Stimulated activated CD4-positive, alpha-beta T cell treated with anti-CD3 and anti-CD28 coated beads, Interleukin-4, amount 100 ng/mL, for 1 hour (primary cell): ENCODE measurements at places on chromosomes 2 and 18.

- peak; percentile 46 for DNase-seq
Measured at GRCh38 chr2:207528980-207529329, 807 bp upstream of the CREB1 start.

DNA sequence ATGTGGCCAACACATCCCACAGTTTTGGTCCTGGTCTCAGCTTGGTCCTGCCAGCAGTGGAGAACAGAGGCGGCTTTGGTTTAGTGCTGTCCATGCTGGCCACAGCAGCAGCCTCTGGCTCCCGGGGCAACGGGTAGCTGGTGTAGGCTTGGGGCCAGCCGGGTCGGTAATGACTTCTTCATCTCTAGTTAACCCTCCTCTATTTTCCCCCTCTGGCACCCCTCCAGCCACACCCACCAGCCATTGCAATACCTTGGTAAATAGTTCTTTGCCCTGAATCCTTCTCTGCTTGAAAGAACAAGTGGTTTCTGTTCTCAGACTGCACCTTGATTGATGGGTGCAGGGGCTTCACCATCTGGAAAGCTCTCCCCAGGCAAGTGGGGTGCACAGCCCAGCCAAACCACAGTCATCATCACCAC, 31.7 kb upstream of the ZNF396 start:
- no peak for DNase-seq

DNA sequence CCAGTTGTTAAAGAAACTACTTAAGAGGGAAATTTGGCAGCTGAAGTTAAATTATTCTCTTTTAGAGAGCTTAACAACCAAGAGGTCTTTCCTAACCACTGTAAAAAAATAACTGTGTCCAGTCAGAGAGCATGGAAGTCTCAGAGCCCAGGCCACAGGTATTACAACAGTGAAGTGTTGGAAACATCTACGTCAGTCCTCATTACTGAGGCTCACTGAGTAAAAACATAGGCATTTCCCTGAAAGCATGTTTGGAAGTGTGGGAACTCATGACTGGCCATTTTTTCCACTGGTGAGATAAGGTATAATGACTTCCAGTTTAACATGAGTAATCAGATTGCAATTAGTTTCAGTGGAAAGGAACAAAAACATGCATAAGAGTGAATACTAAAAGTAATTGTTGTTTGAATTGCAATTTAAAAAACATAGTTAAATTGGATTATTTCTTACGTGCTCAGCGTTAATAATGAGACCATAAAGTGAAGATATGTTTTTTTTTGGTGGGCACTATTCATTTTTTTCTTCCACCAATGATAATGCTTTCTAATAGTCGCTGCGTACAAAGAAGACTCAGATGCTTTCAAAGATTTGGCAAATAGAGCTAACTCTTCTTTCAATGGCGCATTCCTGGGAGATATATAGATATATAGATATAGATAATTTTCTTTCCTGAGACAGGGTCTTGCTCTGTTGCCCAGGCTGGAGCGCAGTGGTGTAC, 60.8 kb downstream of the EFEMP1 start:
- no peak for DNase-seq

DNA sequence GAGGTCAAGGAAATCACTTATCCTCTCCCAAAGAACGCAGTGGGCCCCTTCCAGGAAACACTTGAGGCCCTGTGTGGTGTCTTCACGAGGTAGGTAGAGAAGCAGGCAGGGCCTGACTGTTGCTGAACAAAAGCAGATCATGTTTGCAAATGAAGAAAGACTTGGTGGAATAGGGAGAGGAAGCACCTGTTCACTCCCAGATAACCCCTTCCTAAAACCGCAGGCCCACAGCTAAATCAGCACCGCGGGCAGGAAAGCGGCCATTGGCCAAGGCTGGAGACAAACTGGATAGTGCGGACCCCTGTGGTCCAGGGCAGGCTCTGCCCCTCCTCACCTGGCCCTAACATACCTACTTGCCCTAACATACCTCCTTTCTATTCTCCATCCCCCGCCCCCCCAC, 64.9 kb upstream of the KLHL29 start:
- no peak for DNase-seq

- no peak for DNase-seq
Measured at GRCh38 chr2:79271456-79271855, 111.9 kb upstream of the REG3A start.

DNA sequence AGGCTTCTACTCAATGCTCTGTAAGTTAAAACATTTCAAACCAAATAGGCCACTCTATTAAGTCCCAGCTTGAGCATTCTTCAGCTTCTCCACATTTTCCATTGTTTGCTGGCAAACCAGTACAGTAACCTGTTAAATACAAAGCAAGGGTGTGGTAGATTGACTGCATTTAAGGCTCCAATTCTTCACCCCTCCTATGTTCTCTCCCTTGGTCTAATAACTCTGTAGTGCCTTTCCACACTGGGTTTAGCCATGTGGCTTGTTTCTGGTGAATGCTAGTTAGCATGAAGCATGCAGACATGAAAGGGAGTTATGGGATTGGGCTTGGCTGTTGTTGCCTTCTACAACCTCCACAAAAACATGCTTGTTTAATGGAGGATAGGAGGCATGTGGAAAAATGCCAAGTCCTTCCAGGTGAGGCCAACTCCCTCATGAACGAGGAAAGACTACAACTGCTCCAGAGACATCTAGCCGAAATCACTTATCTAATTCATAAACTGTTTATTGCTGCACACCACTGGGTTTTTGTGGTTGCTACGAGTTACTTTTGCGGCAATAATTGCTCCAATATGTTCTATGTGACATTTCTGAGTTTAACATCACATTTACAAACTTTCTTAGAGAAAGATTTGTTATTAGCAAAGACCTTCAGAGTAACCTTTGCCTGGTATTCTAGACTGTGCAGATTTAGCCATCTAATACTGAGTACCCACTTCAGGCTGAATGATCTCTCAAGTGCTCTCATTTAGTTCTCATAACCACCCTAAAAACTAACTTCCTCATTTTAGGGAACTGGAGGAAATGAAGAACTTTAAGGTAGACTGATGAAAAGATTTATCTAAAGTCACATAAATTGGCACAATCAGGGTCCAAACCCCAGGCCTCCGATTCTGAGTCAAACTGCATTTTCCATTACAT, 104.0 kb downstream of the SMAD2 start:
- no peak for DNase-seq
